ENCODE measurements at places on chromosomes 12 and 14. TPM values are rescaled to one million over a fixed set of nuclear protein-coding genes. Genes with fewer than 3 reads are reported as not detected.
A peak's percentile ranks its signal among the peaks of the same experiment; 100 is the strongest.

DNA sequence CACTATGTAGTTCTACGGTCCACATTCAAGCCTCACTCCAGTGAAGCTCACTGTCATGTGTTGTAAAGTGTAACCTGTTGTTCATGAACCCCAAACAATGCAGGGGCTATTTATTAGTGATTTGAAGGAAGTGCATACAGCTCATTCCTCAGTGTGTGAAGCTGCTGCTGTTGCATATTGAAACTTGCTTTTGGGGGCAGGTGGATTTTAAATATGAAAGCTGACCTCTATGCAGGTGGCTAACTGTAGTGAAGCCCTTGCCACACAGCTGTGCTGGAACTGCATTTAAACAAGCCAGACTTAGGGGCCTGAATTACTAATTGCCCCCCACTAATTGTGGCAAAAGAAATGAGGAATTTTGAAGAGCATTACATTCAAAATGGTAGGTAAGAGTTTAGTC lies 226.3 kb downstream of the ATP23 start:
- DNase-seq = no peak

- DNase-seq = no peak
Observed at GRCh38 chr12:88433997-88434703, 146.1 kb downstream of the KITLG start.

DNA sequence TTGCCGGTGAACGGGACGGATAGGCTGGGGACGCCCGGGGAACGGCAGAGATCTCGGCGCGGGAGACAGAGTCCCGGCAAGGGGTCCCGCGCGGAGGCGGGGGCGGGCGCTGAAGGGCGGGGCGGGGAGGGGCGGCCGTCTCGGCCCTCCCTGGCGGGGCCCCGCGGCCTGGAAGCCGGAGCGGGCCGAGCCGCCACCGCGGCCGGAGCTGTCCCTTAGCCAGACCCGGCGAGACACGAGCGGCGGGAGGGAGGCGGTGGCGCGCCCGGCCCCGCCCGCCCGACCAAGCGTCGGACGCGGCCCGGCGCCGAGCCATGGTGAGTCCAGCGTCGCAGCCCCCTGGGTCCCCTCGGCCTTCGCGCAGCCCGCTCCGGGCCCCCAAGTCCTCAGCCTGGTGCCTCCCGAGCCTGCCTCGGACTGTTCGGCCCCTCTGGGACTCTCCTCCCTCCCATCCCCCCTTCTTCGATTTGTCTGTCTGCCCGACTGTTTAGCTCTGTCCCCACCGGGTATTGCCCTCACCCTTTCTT lies at the start of gene ARHGEF40:
TSS of gene ARHGEF40 (plus strand) at position 222 of the 527 bp plus-strand sequence. CDS start at position 315, 93 bp downstream.
- DNase-seq = peak; percentile 55

DNA sequence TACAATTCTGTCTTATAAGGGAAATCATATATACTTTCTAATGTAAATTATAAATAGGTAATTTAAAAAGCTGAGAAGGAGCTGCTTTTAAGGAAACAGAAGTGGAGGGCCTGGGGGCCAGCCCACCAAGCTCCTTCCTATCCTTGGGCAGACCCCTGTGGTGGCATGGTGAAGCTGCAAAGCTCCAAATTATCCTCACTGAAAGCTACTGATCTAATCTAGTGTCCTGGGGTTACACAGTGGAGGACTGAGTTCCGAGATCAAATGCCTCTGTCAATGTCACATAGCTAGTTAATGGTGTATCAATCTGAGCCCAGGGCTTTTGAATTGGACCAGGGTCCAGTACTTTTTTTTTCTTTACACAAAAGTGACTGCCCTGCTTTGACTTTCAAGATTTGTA lies 355.4 kb downstream of the CEP128 start:
- no peak for DNase-seq

DNA sequence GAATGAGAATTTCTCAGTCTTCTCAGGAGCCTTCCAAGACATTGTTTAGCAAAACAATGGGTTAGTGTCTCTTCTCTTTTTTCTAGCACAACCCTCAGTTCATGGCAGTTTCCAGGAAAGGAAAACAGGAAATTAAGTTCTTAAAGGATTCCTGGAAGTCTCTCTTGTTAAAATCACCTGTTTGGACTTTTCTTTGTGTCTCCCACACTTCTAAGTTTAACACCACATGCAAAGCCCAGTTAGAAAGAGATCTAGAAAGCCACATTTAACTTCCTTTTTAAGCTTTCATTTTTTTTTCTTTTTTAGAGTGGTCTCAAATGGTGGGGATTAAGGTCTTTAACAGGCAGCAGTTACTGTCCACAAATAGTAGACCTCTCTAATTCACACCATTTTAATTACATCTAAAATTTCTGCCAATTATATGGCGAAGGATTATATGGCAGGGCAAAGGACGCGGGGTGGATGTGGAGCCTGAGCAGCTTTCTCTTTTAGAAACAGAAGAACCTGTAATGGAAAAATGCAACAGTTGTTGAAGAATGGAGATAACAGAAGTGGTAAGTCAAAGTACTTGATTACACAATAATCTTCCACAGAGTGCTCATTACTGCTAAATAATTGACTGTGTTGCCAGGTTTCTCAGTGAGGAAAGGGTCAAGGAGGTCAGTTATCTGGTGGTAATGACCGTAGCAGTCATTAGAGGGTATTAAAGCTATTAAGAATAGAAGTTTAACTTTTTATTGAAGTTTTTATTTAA lies 298.6 kb downstream of the AKAP6 start:
- DNase-seq = no peak

- DNase-seq = no peak
Observed at GRCh38 chr12:14540801-14541462, 26.8 kb downstream of the PLBD1 start.

DNA sequence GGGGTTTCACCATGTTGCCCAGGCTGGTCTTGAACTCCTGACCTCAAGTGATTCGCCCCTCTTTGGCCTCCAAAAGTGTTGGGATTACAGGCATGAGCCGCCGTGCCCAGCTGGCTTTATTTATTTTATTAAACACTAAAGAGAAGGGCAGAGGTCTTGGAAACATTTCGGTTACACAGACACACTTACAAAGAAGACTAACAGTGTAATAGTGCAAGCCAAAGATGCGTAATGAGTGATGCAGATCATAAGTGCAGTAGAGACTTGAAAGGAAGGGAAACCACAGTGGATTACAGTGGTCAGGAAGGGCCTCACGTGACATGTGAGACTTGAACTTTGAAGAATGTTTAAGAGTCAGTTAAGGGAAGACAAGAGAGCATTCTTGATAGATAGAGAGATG lies 33.9 kb upstream of the CDK17 start:
- DNase-seq = peak; percentile 40

GRCh38 chr14:39393289-39393688 lies 38.9 kb downstream of the FBXO33 start:
- no peak for DNase-seq

DNA sequence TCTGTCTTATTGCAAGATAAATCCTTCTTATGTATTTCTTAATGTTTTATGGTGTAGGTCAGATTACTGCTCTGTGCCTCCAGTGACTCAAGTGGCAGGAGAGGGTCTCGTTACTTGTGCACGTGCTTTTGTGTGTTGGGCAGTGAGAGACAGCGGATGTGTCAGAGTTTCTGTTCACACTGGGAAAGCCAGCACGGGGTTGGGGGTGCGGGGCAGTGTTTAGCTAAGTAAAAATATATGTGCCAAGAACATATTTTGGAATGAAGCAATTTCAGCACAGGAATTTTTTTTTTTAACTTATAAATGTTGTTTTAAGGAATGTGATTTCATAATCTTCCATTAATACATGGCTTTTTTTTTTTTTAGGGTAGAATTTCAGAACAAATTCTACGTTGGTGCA lies 4.5 kb upstream of the DNAH10 start:
- DNase-seq = no peak

- no peak for DNase-seq
Observed at GRCh38 chr12:92732716-92733115, 29.9 kb downstream of the PLEKHG7 start.

DNA sequence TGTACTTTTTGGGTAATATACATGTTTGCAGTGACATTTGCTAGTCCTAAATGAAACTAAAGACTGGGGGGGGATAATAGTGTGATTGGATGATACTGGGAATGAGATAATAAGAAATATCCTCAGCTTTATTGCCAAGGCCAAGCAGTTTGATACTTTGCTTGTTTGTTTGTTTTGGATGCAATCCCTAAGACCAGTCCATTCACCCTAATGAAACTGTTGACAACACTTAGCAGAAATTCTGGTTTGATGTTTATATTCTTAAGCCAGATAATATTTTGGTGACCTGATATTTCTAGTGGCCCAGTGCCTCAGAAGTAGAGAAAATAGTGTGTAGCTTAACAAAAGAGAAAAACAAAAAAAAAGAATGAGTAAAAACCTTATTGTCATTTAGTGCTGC lies 1.8 kb downstream of the PHC1 start:
- no peak for DNase-seq

GRCh38 chr12:103880299-103881142 lies 39.5 kb upstream of the NT5DC3 start:
- peak; percentile 44 for DNase-seq

DNA sequence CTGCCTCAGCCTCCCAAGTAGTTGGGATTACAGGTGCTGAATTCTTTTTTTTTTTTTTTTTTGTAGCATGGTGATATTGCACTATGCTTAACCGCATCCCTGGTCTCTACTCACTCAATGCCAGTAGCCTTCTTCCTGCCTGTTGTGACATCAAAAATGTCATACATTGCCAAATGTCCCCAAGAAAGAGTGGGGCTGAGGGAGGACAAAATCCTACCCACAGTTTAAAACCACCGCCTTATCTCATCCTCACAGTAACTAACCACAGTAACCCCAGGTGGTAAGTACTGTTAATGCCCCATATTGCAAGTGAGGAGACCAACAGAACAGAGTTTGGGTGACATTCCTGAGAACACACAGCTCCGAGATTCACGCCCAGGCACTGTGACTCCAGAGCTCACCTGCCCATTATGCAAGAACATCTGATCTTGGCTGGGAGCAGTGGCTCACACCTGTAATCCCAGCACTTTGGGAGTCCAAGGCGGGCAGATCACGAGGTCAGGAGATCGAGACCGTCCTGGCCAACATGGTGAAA lies 19.6 kb downstream of the MORN3 start:
- DNase-seq = no peak

- DNase-seq = no peak
Observed at GRCh38 chr12:11707535-11707934, 58.1 kb downstream of the ETV6 start.

GRCh38 chr12:11014234-11014633 lies 8.2 kb downstream of the TAS2R19 start:
- no peak for DNase-seq

DNA sequence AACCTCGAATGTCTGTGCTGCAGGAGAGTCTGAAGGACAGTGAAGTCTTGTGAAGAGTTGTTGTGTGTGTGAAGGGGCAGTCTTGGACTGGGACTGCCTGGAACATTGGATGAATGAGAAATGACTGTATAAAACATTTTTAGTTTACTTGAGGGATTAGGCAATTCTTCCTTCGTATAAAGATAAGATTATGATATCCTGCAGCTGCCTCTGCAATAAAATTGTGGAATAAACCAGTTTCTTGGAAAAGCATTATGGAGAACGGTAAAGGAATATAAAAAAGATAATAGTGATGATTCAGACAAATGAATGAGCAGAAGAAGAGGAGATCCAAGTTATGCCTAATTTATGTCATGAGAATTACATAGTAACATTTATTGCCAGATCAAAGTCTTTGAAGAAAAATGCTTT lies 30.9 kb upstream of the LUM start:
- no peak for DNase-seq

- DNase-seq = no peak
Observed at GRCh38 chr12:67595365-67595764, 53.2 kb upstream of the DYRK2 start.

GRCh38 chr14:101233391-101233790 lies 327.9 kb upstream of the DIO3 start:
- DNase-seq = no peak

GRCh38 chr12:122865268-122866231 lies 30.3 kb downstream of the HIP1R start:
- peak; percentile 66 for DNase-seq

- no peak for DNase-seq
Observed at GRCh38 chr12:23834076-23834475, 115.4 kb downstream of the SOX5 start.

DNA sequence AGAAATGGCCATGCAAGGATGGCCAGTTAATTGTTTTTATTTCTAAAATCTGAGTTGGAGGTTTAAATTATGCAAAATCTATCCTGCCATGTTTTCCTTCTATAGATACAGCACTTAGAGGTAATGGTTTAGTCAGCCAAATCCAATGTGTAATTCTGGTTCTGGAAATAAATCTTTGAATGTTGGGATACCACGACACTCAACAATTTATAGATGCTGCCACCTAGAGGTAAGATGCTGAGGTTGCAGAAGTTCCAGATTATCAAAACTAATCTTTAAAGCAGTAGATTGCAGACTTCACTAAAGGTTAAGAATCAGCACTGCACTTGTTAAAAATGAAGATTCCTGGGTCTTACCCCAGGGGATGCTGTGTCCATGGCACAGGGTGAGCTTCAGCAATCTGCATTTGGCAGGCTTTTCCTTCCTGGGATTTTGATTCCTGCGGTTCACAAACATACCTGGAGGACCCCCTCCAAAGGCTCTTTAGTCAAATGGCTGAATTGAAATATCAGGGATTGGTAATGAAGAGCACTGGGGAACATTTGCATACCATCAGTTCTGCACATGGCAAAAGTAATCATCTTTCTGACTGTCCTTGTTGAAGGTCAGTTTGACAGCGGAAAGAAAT lies 53.4 kb upstream of the ANO4 start:
- no peak for DNase-seq

GRCh38 chr12:28948685-28949084 lies 200.4 kb upstream of the FAR2 start:
- no peak for DNase-seq

DNA sequence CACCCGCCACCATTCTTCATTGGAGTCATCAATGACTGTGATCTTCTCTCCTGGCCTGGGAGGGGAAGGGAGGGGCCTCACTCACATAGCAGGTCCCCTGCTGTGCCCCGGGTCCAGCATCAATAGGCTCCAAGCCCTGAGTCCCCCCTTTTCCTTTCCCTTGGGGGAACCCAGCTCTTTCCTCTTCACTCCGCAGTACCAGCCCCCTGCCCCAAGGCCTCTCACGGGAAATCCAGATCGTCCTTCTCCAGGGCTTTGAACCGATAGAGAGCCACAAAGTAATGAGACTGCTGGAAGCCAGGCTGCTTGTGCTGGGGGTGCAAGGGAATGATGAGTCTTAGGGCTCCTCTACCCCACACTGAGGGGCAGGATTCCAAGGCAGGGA lies 6.7 kb downstream of the STAC3 start:
- DNase-seq = no peak

DNA sequence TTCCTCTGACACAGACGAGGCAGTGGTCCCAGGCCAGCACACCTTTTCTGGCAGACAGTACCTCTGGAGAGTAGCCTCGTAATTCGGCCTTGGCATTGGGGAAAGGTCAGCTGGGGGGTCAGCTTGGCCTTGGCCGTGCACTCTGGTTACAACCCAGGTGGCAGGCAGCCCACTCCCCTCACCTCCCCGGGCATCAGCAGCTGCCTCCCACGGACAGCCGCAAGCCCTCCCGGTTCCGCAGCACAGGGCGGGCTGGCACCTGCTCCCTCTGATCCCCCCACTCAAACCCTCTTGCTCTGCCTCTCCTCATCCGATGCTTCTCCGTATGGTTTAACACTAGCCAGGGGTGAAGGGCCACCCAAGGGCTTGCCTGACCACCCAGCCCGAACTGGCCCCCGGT lies 50.6 kb downstream of the TEAD4 start:
- no peak for DNase-seq

BHLHE41 gene
- 1.7 TPM for polyA plus RNA-seq

APOF gene
- not detected for polyA plus RNA-seq

UNC79 gene
- 0.03 TPM for polyA plus RNA-seq

ARPC3 gene
- 121 TPM for polyA plus RNA-seq

PTCSC3 gene
- polyA plus RNA-seq = not detected

BEST3 gene
- polyA plus RNA-seq = not detected

SLC16A7 gene
- polyA plus RNA-seq = 19.2 TPM

FOXM1 gene
- 0.67 TPM for polyA plus RNA-seq

MANSC1 gene
- 0.19 TPM for polyA plus RNA-seq

Data from B cell (primary cell).